ENCODE measurements at places on chromosomes 5 and 9. TPM values are rescaled to one million over a fixed set of nuclear protein-coding genes. Genes with fewer than 3 reads are reported as not detected.

DNA sequence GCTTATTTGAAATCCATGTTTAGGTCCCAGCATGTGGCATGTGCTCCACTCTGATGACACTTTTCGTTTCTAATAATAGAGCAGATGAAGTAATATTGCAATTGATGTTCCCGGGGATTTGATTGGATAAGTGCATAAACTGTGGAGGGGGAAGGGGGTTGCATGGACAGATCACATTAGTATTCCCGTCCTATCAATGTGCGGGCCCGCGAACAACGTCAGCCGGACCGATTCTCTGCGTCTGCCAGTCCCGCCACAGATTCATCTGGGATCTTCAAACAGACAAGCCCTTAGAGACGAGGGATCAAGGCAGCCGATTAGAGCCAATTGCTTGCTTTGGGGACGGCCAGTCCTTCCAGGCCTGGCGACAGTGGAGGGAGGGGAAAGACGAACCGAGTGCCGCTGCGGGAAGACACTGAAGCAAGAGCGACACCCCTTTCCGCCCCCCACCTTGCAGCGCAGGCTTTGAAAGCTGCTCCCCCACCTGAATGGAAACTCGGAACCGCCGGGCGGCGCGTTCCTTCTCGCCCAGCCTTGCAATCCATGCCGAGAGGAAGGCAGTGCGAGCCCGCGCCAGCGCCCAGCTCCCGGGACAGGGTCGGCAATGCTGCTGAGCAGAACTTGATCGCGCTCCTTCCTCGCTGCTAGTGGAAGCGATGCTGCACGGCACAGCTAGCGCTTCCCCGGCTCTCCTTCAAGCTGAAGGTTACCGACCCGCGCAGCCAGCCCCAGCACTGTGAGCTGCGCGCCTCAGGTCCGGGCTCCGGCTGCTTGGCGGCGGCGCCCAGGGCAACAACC, at the start of gene RGS7BP:
Gene RGS7BP, plus strand, starts transcription at position 247 of the 798 bp plus-strand sequence. CDS start 610 bp downstream, outside the sequence.
- peak; percentile 41 for DNase-seq

- no peak for DNase-seq
Observed at GRCh38 chr5:6274846-6275543, 103.4 kb downstream of the MED10 start.

DNA sequence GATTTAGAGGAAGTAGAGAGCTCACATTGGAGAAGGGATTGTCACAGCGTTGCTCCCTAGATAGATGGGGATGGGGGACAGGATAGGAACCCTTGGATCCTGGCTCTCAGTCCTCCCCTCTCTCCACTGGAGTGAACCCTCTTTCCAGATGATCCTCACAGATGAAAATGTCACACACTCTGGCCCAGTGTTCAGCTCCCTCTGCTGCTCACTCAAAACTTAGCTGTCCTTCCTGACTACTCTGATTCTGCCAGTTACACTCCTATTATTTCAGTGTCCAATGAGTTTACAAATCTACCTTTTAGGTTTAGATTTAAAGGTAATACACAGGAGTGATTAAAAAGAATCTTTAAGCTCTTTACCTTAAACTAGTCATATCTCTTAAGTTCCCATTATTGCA, 5.8 kb upstream of the SPINK7 start:
- no peak for DNase-seq

GRCh38 chr5:101751105-101751504, 545.0 kb downstream of the SLCO4C1 start:
- DNase-seq, result no peak

DNA sequence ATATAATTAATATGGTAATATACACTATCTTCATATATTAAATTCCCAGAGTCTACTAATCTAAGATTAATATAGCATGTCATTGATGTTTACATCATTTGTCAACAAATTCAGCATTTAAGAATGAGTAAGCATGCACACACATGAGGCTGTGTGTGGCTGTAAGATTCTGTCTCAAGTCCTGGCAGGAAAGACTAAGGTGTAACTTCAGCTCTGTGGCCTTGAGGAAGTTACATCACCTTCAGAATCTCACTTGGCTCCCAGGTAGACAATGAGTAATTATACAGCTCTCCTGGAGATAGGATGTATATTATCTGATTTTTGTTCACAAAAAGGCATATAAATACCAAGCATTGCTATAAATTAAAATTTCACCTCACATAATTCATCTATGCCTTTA, 119.4 kb upstream of the IQGAP2 start:
- no peak for DNase-seq

- DNase-seq, result no peak
Observed at GRCh38 chr9:129624947-129625346, 1.0 kb upstream of the NTMT1 start.

GRCh38 chr9:22228542-22228941, 218.1 kb upstream of the DMRTA1 start:
- no peak for DNase-seq

GRCh38 chr5:54309691-54310432, 511 bp downstream of the ARL15 start:
- peak; percentile 34 for DNase-seq

GRCh38 chr9:126722922-126723806, 81.7 kb upstream of the ZBTB43 start:
- peak; percentile 44 for DNase-seq

DNA sequence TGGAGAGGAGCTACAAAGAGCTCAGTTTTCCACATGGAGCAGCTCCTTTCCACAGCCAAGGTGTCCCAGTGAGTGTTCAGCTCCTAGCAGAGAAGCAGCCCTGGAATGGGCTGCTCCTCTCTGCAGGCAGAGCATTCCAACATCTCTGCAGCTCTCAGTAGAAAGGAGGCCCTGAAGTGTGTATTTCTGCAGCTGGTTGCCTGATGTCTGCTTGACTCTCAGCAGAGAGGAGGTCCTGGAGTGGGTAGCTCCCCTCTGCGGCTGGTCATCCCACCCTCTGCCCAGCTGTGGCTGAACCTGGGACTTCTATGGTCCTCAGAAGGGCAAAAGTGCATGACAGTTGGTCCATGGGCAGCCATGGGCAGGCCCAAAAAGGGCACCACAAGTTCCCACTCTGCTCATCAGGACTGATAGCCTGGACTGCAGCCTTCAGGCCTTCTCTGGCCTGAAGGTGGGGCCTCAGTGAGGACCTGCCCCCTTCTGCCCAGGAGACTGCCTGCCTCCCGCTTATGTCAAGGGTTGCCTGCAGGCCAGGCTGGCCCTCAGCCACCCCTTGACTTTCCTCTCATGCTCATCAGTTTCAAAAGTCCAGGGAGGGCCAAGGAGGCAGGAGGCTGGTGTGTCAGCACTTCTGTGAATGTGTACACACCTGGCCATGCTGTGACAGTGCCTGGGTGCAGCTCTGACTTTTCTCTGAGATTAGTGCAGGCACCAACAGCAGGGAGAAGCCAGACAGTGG, 605.9 kb upstream of the FAM174A start:
- DNase-seq, result no peak

- no peak for DNase-seq
Observed at GRCh38 chr9:38687992-38688391, 31.9 kb downstream of the FAM240B start.

- no peak for DNase-seq
Observed at GRCh38 chr9:37668116-37668601, 17.4 kb downstream of the FRMPD1 start.

DNA sequence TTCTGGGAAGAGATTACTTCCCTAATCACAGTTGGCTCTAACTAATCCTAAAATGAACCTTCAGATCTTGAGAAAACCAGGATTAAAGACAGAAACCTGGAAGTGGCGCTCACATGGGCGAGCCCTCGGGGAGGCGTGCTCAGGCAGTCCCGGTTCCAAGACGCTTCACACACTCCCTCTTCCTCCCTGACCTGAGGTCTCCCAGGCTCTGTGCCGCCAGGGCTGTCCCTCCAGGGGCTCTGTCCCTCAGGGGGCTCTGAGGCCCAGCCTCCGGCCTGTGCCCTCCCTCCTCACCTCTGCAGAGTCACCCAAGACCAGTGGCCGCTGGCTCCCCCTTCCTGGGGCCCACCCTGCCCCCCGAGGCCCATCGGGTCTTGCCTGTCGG, 10.2 kb downstream of the SLC9A3 start:
- DNase-seq, result no peak

DNA sequence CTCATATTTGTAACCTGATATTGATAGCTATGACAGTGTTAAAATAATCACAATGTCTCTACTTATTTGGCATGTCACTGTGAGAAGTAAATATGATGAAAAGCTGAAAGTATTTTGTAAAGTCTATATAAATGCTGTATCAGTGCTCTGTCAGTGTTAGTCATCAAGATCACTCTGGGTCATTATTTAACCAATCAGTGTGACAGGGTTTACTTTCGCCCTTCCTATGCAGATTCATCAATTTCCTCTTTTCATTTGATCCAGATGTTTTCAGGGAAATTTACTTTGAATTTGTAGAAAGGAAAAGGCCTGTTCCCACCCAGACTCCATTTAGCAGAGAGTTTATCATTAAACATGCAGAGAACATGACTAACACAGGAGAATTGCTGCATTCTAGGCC, 9.9 kb upstream of the PCSK5 start:
- DNase-seq, result no peak

DNA sequence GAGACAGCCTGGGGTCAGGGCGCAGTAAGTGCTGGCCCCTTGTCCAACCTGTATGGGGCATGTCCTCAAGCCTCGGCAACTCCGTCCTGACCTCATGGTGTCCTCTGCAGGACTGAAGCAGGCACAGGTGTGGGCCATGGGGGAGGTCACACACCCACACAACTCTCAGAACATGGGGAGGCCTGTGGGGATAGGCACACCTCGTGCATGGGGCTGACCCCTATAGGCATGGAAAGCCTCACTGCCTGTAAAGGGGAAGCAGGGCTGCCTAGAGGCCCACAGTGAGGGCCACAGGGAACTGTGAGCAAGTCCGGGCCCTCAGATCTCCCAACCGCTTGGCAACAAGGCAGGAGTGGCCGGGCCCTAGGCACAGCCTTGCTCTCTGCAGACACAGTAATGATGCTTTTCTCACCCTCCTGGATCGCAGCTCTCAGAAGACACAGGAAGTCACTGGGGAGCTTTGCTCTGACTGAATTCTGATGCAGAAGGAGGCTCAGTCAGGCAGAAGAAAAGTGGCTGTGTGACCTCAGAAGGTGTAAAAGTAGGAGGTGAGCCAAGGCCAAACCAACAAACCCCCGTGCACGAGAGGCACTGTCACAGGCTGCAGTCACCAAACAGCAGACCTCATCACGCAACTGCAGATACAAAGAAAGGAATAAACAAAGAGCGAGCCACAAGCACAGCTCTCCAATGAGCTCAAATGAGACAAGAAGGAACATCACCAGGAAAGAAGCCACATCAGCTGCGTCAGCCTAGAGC, 5.4 kb downstream of the IPPK start:
- DNase-seq, result no peak

DNA sequence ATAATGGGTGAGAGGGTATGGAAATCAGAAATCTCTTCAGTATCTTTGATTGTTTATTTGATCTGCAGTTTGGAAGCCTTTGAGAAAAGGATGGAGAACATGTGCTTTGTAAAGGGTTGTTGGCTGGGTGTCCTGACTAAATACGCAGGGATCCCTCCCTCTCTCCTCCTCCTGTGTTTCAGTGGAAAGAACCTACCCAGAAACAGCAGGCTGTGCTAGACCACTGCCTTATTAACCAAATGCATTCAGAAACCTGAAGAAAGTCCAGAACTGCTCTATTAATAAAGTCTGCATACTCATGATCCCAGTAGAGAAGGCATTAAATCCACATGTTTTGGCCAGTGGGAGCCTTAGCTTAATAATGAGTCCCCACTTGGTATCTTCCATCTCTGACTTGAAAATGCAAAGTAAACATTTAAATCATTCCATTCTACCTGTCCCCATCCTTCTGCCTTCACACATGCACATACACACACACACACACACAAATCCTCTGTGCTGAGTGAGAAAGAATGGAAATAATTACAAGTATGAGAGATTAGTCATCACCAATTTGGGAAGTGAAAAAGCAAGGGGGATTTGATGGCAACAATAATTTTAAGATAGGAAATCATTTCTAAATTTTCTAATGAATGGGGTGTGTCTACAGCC, 10.0 kb upstream of the LECT2 start:
- no peak for DNase-seq

- no peak for DNase-seq
Observed at GRCh38 chr5:1666221-1666620, 133.4 kb downstream of the MRPL36 start.

GRCh38 chr9:135840539-135840938, 66.8 kb downstream of the CAMSAP1 start:
- no peak for DNase-seq

DNA sequence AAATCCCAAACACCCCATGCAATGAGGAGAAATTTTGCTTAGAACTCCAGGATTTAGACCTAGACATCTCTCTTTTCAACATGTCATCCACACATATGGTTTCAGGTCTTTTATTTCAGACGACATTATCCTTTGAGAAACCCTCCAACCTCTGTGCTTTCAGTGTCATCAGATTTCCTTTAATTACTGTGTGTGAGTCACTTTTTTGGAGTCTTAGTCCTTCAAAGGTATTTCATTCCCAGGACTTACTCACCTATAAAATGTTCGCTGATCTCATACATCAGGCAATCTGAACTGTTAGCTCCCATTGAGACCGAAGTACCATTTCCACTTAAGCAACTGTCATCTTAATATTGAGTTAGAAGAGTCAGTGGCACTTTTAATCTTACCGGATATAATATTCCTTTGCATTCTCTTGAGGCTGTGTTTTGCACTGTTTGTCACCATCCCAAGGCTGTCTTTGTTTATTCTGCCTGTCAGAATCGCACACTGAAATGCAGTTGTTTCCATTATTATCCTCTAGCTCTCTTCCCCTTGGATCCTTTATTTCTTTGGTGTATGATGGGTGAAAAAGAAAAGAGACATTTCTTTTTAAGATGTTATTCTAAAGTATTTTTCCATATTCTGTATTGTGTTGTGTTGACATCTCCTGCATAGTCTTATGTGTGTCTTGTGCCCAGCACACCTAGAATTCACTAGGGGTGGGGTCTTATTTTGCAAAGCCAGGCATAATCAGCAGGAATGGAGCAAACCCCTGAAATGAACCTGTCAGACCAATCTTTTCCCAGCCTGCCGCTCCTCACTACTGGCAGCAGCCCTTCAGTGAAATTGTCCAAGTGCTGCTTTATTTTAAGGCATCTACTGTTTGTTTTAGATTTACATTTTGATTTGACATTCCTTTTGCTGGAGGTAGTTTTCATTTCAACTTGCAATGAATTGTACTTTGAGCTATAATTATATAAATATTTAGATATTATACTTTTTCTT, 155.4 kb downstream of the PAM start:
- DNase-seq, result no peak

DNA sequence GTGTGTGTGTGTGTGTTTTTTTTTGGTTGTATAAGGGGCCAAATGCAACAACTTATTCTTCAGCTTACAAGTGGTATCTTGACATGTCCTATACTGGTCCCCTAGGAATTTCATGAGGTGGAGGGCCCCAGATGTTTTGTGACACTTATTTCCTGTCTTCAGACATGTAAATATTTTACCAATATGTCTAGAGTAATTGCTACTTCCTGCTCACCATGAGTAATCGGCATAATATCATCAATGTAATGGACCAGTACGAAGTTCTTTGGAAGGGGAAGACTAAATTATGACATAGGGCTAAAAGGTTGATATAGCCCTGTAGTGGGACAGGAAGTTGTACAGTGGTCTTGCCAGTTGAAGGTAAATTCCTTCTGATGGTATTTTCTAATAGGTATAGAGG, 3.7 kb upstream of the OTULIN start:
- DNase-seq, result no peak

- peak; percentile 79 for DNase-seq
Observed at GRCh38 chr9:134371731-134372130, 45.5 kb downstream of the RXRA start.

SMIM27 gene
- 0.52 TPM for total RNA-seq

PCDHA5 gene
- total RNA-seq, result 4.0 TPM

MRPL36 gene
- total RNA-seq, result 4.9 TPM

MZB1 gene
- total RNA-seq, result 12.2 TPM

KCNT1 gene
- total RNA-seq, result under 0.01 TPM

SLC4A9 gene
- total RNA-seq, result not detected

CDX1 gene
- total RNA-seq, result not detected

GLRA1 gene
- total RNA-seq, result not detected

IRX1 gene
- total RNA-seq, result not detected

GARIN3 gene
- total RNA-seq, result not detected

MELK gene
- not detected for total RNA-seq

Data from body of pancreas (tissue), 4 donors.